Germinal center (tissue), 1 donor: ENCODE measurements at places on chromosomes 13 and 19.

- DNase-seq: no peak
Observed at GRCh38 chr19:6668691-6669090, 1.3 kb downstream of the TNFSF14 start.

GRCh38 chr13:39210961-39211534, 172.8 kb downstream of the NHLRC3 start:
- DNase-seq: no peak

- no peak for DNase-seq
Observed at GRCh38 chr19:11123114-11123513, 32.5 kb downstream of the SPC24 start.

DNA sequence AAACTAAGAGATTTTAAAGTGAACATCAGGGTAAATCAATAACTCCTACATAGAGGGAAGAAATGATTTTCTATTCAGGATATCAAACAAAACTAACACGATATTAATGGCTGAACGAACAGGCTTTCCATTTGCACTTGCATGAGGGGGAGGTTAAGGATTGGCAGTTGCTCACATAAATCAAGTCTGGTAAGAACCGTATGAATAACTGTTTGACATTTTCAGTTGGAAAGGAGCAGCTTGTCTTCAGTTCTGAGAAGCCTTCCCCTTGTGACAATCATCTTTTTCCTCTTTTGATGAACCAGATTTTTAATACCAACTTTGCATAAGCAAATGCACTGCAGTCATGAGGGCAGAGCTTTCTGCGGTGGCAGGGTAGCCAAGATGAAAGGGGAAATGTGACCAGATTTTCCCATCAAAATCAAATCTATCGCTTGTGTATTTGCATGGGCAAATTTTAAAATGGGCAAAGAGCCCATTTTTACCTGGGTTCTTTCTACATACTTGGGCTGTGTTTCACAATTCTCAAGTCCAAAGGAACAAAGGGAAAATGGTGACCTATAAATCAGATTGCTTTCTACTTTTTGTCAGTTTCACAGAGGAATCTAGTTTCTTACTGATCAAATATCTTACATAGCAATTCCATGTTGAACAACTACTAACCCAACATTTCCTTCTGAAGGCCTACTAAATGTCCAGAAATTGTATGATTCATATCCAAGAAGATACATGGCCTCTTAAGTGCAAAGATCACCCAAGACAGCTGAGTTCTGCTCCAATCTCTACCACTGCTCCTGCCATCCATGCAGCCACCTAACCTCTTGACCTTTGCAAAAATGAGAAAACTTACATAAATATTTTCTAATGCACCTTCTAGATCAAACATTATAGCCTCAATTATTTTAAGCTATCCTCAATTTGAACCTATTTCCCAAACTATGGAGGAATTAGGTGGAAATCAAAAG, 249.6 kb downstream of the OXGR1 start:
- DNase-seq: no peak

DNA sequence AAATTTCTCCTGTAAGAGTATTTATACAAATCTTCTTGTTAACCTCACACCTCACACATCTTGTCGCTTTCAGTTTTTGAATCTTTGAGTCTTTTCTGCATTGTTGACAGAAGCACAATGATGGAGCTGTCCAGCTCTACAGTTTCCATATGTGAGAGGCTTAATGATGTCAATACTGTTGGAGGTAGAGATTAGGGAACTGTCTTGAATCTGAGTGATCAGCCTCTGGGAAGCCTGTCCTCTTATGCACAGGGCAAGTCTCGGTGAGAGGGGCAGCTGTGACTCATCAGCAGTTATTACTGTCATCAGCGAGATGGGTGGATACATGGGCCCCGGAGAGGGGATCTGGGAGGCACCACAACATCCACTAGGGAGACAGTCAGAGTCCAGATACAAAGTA, 4.6 kb upstream of the ITGBL1 start:
- DNase-seq: no peak

- no peak for DNase-seq
Observed at GRCh38 chr13:77029436-77029835, 2.5 kb upstream of the FBXL3 start.

DNA sequence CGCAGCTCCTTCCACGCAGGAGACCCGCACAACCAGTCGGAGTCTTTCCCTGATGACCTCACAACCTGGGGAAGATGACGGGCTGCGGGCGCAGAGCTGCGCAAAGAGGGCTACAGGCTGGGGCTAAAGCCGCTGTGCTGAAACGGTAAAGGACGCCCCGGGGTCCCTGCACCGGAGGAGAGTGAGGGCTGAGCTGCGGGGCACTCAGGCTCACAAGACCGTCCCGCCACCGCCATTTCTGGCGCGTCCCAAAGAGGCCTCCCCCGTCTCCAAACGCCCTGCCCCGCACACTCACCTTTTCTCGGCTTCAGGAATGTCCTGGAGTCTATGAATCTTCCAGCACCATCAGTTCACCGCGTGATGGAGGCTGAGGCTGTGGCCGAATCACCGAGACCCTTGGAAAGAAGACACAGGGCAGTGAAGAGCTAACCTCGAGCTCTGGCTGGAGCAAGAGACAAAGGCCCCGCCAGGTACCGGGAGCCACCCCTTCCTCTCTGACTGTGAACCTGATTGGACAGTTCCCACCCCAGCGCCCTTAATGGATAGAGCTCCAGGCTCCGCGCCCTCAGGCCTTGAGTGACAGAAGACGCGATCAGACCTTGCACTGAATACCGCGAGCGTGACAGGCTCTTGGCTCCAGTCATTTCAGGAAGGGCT, 41.8 kb upstream of the ZNF429 start:
- peak; percentile 91 for DNase-seq

DNA sequence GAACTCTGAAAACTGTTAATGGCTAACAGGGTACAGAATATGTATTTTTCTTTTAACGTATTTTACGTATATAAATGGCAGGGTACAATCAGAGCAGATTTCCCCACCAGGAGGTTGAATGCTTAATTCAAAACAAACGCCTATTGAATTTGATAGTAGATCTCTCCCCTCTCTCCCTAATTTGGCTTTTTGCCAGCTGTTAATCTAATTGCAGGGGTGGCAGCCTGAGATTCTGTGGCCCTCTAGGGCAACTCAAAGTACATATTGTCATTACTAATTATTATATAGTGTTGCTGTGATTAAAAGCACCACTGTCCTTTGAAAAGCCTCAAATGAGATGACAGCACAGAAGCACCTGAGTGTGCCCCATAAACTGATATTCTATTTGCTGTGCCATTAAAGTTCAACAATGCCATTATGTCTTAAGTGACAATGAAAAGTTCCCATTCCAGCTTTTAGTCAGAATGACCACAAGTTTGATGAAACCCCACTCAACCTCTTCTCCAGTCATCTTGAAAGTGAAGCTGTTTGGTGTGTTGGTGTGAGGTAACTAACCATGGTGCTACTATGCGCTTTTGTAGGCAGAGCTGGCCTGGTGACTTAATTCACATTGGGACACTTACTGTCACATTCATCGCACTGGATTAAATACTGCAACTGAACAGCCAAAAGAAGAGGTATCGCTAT, 351.4 kb downstream of the KCNRG start:
- no peak for DNase-seq

- DNase-seq: no peak
Observed at GRCh38 chr19:39347332-39348164, 5.3 kb downstream of the SAMD4B start.

GRCh38 chr13:73579574-73580274, 520.9 kb downstream of the KLF5 start:
- DNase-seq: no peak

DNA sequence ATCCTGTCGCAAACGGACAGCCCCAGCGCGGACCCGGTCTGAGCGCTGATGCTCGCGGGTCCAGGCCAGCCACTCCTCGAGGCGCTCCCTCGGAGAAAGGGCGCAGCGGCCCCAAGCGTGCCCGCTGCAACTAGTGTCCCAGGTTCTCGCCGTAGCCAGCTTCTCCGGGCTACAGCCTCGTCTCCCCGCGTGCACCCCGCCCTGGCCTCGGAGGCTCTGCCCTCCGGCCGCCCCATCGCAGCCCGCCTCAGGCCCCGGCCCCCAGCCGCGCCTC, 487 bp downstream of the FLT1 start:
- no peak for DNase-seq

DNA sequence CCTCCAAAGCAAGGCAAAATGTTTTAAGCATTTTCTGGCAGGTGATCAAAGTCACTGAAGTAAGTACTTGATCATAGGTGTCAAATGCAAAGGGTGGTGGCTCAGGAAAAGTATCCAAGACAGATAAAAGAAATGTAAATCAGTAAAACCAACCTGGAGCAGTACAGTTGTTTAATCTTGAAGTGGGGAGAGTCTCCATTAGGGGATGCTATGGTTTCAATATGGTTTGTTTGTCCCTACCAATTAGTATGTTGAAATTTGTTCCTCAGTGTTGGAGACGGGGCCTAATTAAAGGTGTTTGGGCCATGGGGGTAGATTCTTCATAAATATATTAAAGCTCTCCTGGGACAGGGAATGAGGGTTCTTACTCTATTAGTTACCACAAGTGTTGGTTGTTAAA, 1781.7 kb upstream of the PRR20A start:
- no peak for DNase-seq

GRCh38 chr19:45191375-45191774, 12.8 kb downstream of the BLOC1S3 start:
- DNase-seq: no peak

- no peak for DNase-seq
Observed at GRCh38 chr19:51691074-51691583, 2.0 kb upstream of the SPACA6 start.

DNA sequence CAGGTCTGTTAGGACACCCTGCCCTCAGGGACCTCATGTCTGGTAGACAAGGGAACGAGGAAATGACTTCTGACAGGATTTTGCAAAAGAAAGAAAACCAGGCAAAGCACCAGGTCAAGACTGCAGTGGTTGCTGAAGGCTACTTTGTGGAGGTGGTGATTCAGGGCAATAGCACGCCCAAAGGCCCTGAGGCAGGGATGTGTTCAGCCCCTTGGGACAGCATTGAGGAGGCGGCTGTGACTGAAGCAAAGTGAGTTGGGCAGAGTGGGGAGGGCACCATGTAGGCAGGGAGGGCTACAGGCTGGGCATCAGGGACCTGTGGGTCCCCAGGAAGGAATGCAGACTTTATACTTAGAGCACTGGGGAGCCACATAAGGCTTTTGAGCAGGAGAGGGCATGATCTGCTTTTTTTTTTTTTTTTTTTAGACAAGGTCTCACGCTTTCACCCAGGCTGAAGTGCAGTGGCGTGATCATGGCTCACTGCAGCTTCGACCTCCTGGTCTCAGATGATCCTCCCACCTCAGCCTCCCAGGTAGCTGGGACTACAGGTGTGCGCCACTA, 10.8 kb upstream of the HOMER3 start:
- DNase-seq: no peak

DNA sequence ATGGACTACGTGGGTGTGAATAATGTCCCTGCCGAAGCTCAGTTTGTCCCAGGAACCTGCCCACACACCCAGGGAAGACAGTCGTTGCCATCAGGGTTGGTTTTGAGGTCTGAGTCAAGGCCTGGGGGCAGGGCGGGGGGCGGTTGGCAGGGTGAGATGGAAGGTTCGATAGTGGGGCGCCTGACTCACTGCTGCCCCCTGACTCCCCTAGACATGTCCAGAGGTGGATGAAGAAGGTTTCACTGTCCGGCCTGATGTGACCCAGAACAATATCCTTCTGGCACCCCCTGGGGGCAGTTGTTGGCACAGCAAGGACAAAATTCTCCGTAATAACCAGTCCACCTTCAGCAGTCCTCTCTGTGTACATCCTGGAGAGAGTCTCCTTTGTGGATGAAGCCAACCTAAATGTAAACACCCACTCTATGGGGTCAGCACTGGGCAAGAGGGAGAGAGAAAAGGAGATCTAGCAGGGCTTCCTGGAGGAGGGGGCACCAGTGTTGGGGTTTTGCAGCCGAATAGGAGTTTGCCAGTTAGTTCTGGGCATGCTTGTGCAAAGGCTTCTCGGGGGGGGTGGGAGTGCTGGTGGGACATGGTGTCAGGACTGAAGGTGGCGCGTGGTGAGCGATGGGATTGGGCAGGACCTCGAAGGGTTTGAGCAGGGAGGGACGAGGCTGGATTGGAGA, 19.6 kb upstream of the B3GNT3 start:
- DNase-seq: no peak

DNA sequence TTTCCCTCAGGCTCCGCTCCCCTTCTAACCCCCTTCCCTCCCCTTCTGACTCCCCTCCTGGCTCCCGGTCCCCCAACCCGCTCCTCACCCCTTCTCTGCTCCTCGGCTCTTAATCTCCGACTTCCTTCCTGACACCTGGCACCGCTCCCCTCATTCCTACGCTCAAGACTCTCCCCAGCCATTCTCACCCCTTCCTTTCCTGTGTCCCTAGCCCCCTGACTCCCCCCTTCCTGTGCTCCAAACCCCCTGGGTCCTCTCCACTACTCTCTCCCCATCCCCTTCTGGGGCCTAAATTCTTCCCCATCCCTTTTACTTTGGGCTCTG, 658 bp downstream of the CLPP start:
- DNase-seq: no peak

DNA sequence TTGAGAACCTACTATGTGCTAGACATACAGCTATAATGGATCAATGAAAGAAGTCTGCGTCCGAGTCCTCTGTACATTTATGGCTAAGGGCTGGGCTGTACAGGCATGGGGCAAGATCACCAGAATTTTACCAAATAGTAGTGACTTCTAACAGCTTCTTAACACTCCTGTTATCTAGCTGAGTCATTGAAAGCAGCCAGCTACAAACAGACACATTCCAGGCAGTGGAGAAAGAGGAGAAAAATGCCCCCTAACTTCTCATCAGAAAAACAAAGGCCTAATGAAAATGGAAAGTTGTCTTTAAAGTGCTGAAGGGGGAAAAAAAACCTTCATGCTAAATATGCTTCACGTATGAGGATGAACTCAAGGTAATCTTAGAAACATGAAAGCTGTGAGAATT, 14.3 kb upstream of the ZNF667 start:
- no peak for DNase-seq

DNA sequence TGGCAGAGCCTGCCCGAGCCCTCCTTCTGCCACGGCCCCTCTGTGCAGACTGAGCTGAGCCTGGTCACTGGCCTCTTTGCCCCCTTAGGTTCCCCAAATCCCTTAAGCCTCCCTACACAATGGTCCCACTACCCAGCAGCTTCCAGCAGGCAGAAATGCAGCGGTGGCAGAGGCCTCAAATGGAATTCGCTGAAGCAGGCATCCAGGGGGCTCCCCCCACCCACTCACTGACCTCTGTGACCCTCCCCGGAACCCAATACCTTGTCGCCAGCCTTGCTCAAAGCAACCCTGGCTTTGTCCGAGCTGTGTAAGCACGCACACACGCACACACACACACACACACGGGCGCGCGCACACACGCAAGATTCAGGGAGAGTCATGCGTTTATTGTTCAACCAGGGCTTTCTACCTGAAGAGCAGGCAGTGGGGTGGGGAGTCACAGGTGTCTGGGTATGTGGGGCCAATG, at the start of gene LIM2:
LIM2 (minus strand) TSS at position 51 of the 466 bp plus-strand sequence. CDS start 531 bp downstream, outside the sequence.
- DNase-seq: no peak
